ENCODE measurements at places on chromosomes 5 and 9.

DNA sequence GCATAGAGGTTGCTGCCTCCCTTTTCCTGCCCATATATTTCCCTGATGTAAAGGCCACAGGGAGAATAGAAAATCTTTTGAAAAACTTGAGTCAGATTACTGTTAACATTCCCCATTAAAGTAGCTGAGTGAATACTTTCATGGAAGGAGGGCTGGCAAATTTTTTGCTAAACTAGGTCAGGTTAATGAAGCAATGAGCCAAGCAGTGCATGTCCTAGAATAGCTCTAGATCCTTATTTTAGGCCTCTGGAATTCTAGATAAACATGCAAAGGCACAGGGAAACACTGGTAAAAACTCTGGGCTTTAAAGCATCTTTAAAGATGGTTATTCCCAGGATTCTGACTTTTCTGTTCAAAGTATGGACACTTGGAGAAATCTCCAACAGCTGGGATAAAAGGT is 27.9 kb downstream of the TTC1 start:
- no peak overlapping the region for H3K27ac ChIP-seq
- no peak overlapping the region for H3K4me3 ChIP-seq
- H3K36me3 ChIP-seq = peaks cover 39% of the 10 kb centered on the region
- no peak for DNase-seq
- H3K4me1 ChIP-seq = peaks cover 8% of the 10 kb centered on the region

- no peak overlapping the region for H3K4me3 ChIP-seq
- no peak for DNase-seq
- no peak overlapping the region for H3K27ac ChIP-seq
- no peaks in the 10 kb centered on the region for H3K27me3 ChIP-seq
- H3K36me3 ChIP-seq = no peaks in the 10 kb centered on the region
- H3K4me1 ChIP-seq = peaks cover 14% of the 10 kb centered on the region
Measured at GRCh38 chr5:57303985-57304384, 130.1 kb downstream of the GPBP1 start.

DNA sequence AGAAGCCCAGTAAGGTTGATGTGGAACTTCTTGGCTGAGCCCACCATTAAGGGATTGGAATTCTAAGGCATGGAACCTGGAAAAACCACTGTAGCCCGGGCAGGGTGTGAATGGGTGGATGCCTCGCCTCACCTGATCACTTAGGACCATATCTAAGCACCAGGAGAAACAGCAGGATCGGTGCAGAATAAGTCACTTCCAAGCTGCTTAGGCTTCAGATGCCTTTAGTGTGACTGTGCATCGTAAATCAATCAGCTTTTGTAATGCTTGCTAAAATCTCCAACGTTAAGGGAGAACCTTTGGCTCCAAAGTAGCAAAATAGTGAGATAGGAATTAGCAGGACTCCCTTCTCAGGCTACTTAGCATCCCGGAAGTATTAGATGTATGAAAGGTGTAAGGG is 103.9 kb upstream of the MEGF10 start:
- no peak overlapping the region for H3K27ac ChIP-seq
- H3K4me1 ChIP-seq = no peaks in the 10 kb centered on the region
- no peak overlapping the region for H3K4me3 ChIP-seq

GRCh38 chr9:132645306-132645705 is 24.5 kb downstream of the DDX31 start:
- H3K36me3 ChIP-seq = peaks cover 33% of the 10 kb centered on the region
- H3K27me3 ChIP-seq = no peaks in the 10 kb centered on the region
- no peak overlapping the region for H3K27ac ChIP-seq
- DNase-seq = no peak

GRCh38 chr9:105065098-105066088 is 137.4 kb upstream of the ABCA1 start:
- DNase-seq = no peak
- H3K36me3 ChIP-seq = no peaks in the 10 kb centered on the region
- no peak overlapping the region for H3K4me3 ChIP-seq

DNA sequence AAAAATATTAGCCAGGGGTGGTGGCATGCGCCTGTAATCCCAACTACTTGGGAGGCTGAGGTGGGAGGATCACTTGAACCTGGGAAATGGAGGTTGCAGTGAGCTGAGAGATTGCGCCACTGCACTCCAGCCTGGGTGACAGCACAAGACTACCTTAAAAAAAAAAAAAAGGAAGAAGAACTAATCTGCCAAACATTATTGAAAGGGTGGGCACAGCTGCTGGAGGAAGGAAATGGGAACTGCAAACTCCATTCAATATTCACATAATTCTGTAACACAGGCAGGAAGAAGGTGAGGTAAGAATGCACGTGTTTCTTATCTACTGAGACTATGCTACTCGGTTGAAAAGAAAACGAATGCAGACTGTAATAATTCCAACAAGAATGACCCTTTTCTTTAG is 121.1 kb upstream of the GNA14 start:
- no peak overlapping the region for H3K4me3 ChIP-seq
- H3K4me1 ChIP-seq = peaks cover 6% of the 10 kb centered on the region
- peaks cover 20% of the 10 kb centered on the region for H3K36me3 ChIP-seq

GRCh38 chr5:72064801-72065570 is 42.3 kb upstream of the MAP1B start:
- H3K4me3 ChIP-seq = no peak overlapping the region

GRCh38 chr5:97143704-97144103 is 1.3 kb upstream of the LIX1 start:
- H3K4me1 ChIP-seq = peaks cover 6% of the 10 kb centered on the region
- H3K27me3 ChIP-seq = peaks cover 28% of the 10 kb centered on the region
- DNase-seq = no peak
- no peak overlapping the region for H3K27ac ChIP-seq
- no peak overlapping the region for H3K4me3 ChIP-seq

GRCh38 chr5:2133080-2133479 is 250.4 kb upstream of the IRX4 start:
- H3K4me1 ChIP-seq = no peaks in the 10 kb centered on the region
- H3K27ac ChIP-seq = no peak overlapping the region
- H3K36me3 ChIP-seq = no peaks in the 10 kb centered on the region
- DNase-seq = no peak

- no peaks in the 10 kb centered on the region for H3K27me3 ChIP-seq
- H3K27ac ChIP-seq = no peak overlapping the region
- H3K36me3 ChIP-seq = no peaks in the 10 kb centered on the region
- DNase-seq = no peak
- no peak overlapping the region for H3K4me3 ChIP-seq
- H3K4me1 ChIP-seq = peaks cover 2% of the 10 kb centered on the region
Measured at GRCh38 chr5:108813673-108814072, 66.0 kb downstream of the FER start.
